ENCODE measurements at places on chromosomes 5 and 9.

DNA sequence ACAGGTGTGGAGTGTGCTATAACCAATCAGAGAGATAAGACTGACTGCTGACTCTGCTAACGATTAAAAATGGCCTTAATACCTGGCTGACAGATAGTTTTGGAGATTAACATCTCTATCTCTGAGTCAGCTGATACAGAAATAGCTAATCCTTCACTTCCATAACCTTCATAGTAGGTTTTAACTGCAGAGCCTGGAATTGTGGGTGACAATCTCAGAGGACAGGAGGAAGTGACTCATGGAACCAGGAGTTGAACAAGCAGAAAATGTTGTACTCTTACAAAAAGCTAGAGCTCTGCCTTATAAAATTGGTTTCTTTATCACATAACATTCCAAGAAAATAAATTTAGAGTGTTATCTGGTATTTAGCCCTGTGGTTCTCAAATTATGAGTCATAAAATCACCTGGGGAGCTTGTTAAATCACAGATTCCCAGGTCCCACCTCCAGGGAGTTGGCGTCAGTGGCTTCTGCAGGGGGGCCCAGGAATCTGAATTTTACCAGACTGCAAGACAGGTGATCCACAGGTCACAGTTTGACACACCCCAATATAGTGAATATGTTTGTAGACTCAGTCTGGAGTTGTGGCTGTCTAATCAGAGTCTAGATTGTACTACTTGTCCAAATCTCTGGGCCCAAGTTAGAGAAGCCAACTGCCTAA lies 44.4 kb upstream of the AFAP1L1 start:
- DNase-seq, result no peak

DNA sequence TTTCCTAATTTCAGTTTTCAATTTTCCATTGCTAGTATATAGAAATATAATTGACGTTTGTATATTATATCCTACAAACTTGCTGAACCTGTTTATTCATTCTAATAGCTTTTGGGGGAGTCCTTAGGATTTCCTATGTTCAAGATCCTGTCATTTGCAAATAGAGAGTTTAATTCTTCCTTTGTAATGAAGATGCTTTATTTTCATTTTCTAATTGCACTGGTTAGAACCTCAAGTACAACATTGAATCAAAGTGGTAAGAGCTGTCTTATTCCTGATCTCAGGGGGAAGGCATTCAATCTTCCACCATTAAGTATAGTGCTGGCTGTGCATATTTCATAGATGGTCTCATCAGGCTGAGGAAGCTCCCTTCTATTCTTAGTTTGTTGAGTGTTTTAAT lies 15.6 kb upstream of the SLC24A2 start:
- no peak for DNase-seq

GRCh38 chr9:118395415-118395814 lies 691.2 kb downstream of the TLR4 start:
- no peak for DNase-seq

GRCh38 chr5:3896098-3896497 lies 300.5 kb downstream of the IRX1 start:
- DNase-seq, result no peak

GRCh38 chr5:5587474-5587873 lies 165.0 kb downstream of the ICE1 start:
- DNase-seq, result no peak

DNA sequence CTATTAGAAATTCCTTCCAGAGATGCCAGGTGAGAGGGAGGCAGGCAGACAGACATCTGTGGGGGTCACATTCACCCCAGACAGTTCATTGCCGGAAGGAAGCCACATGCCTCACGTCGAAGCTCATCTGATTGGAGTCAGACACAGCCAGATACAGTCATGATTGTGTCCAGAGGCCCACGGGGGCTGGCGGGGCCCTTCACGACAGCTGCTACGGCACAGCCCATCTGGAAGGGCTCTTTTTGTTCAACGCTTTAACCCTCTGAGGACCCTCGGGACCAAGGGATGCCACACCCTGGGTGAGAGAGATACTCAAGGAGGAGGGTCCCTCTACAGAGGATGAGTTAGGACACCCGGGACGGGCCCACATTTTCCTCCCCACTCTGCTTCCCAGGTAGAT lies 31.9 kb upstream of the GABRP start:
- DNase-seq, result peak; percentile 20

DNA sequence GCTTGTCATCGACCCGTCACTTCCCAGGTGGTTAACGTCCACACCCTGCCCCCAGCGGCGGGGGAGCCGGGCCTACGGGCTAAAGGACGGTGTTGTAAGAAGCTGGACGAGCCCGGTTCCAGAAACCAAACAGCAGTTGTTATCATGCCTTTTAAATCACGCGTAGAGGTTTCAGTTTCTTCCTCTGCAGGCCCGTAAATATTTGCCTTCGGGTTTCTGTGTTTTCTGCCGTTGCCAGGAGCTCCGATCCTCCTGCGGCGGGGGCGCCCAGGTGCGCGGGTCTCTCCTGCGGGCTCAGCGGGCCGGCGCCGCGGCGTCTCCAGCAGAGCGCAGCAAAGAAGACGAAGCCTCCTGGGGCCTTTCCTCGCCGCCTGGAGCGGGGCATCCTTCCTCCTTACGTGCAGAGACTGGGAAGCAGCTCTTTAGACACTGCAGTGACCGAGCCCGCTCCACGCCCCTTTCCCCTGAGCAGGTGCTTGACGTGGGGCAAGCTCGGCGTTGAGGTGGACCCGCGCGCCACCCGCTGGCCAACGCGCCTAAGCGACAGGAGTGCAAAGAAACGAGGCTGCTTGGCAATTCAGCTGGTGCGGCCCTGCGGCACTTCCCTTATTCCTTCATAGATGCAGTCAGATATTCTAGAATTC lies 21.8 kb upstream of the TTC1 start:
- peak; percentile 71 for DNase-seq

DNA sequence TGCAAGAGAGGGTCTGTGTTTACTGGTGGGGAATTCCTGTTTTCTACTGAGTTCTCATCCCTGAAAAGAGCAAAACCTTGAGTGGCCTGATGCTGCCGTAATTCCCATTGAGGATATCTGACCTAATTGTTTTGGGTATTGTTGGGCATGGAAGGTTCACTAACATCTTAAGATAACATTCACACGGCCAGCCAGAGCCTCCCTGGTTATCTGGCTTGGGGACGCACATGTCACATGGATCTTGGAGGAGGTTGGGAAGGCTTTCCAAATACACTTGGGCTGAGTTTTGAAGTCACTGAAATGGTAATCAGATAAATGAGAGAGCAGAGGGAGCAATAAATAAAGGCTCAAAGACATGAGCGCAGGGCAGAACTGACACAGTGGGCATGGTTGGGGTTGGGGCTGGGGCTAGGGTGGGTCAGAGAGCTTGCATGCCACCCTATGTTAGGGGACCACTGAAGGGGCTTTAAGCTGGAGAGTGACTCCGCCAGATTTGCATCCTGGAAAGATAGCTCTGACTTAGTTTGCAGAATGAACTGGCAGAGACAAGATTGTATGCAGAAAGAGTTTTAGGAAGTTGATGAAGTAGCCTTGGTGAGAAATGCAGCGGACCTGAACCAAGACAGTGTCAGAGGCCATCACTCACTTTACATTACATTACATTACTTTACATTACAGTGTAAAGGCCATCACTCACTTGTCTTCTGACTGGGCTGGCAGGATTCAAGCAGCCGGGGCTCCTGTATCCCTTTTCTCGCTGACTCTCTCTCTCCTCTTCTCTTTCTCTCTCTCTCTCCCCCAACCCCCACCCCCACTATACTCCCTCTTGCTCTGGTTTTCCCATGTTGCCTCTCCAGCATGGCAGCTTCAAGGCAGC lies 24.2 kb downstream of the SLC1A1 start:
- no peak for DNase-seq

GRCh38 chr5:60802986-60803385 lies 41.1 kb downstream of the ELOVL7 start:
- DNase-seq, result no peak

DNA sequence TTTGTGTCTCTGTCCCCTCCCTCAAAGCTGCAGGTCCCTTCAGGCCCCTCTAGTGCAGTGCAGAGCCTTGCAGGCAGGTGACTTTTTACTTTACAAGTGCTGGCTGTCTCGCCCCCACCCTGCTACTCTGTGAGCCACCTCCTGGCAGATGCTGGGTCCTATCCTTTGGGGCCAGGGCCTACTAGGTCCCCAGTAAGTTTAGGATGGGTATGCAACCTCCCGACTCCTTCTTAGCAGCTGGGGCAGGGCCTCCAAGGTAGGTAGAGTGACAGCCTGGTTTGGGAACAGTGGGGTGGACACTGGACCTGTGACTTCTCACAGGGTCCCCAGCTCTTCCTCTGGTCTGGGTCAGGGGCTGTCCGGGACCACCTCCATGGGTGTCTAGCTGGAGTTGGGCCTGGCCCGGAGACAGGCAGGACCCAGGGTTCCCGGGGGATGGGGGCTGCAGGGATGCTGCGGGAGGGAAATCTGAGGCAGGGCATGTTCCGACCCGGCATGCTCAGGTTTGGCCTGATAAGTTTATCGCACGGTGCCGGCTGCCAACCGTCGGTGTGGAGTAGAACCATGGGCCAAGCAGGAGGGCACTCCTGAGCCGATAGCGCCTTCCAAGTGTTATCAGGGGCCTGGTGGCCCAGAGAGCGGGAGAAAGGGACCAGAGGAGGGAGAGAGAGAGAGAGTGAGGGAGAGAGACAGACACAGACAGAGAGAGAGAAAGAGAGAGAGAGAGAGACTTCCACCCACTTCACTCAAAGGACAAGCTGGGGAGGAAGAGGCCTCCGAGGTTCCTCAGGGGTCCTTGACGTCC lies 20.5 kb downstream of the GFI1B start:
- DNase-seq, result no peak

- no peak for DNase-seq
These were observed 110.4 kb downstream of the LIFR start for GRCh38 chr5:38446029-38446522.

DNA sequence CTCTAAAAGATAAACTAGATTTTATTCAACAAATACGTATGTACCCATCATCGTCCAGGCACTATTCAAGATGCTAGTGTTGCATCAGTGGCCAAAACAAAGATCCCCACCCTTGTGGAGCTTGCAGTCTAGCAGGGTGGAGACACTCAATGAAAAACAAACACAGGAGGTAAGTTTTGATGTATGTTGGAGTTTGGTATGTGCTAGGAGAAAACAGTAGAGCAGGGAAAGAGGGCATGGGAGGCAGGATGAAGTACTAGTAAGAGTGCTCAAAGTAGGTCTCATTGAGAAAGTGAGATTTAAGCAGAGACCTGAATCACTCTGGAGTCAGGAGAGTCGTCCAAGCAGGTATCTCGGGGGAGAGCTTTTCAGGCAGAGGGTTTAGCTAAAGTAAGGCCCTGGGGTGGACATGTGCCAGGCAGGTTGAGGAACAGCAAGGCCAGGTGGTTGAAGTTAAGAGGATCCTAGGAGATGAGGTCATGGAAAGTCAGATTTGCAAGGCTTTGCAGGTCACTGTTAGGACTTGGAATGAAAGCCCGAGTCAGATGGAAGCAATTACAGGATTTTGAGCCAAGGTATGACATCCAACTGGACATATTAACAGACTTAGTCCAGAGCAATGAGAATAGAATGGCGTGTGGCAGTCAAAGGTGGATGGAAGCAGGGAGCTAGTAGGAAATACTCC lies 9.2 kb downstream of the SNX18 start:
- no peak for DNase-seq

GRCh38 chr5:80977764-80978163 lies 17.6 kb downstream of the RASGRF2 start:
- DNase-seq, result no peak

DNA sequence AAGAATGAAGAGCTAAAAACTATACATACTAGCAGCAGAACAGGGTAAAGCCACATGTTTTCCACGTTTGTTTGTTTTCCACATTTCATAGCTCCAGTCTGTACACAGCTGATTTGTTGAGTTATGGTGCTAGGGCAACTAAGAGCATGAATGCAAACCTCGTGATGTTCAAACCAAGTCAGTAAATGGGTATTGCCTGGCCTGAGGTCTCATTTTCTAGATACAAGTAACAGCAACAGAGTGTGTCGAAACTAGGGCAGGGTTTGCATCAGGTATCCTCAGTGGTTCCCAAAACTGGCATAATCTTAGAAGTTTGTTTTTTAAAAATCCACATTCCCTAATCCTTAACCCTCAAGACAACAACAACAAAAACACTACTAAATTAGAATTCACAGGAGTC lies 89.3 kb downstream of the CEMIP2 start:
- no peak for DNase-seq

DNA sequence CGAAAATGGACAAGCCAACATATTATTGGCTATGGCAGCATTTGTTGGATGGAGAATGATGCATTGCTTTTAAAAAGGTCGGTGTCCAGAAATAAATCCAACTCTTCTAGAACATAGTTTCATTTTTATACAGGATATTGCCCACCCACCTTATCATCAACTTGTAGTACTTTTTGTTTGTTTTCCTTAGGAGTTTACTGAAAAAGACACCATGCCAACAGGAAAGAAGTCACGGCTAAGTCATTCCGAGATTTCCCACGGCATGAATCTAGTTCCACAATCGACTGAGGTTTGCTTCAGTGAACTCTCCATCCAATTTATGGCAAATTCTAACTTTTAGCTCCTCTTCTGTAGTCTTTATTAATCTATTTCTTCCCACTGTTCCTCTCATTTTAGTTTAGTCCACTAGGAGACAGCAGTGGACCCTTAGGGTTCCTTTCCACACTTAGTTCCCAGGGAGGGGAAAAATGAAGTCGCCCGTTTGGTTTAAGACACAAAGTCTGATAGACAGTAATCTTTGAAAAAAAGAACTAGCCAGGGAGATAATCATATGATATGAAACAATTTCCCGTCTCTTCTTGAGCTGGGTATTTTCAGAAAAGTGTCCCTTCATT lies 237.5 kb downstream of the AP3B1 start:
- no peak for DNase-seq

DNA sequence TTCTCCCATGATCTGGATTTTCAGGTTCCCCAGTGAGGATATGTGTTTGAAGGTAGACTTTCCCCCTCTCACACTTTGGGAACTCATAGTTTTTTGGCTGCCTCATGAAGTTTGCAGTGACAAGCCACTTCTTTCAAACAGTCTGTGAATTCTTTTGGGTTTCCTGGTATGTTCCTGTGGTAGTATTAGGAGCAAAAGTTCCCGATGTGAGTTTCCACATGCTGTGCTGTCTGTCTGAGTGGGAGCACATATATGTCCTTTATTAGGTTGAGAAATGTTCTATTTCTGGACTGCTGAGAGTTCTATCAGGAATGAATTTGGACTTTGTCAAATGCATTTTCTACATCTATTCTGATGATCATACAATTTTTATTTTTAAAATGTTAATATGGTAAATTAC lies 273.2 kb upstream of the TARS1 start:
- no peak for DNase-seq

DNA sequence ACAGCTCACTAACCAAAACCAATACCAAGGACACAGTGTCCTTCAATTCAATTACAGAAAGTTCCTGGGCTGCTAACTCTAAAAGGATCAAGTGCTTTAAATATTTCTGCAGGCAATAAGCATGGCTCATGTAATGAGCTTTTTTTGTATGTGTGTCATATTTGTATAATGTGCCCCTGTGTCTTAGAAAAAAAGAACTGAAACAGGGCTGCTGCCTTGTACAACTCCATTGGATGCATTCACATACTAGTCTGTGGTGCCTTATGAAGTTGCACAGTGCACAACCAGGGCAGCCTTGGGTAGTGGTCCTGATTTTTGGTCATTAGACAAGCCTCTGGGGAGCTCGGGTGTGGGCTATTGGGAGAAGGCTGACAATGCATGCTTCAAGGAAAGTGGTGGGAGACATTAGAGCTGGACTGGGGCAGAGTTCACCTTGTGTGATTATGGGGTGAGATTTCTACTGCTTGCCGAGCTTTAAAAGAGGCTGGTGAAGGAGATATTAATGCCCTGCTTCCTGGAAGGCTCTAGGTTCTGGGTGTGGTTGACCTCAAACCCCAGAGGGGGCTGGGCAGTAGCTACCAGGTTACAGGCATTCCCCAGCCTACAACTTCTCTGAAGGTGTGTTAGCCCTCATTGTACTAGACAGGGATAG lies 3.6 kb upstream of the CPEB4 start:
- no peak for DNase-seq
